ENCODE measurements at places on chromosomes 11 and 22.
A peak's percentile ranks its signal among the peaks of the same experiment; 100 is the strongest.

DNA sequence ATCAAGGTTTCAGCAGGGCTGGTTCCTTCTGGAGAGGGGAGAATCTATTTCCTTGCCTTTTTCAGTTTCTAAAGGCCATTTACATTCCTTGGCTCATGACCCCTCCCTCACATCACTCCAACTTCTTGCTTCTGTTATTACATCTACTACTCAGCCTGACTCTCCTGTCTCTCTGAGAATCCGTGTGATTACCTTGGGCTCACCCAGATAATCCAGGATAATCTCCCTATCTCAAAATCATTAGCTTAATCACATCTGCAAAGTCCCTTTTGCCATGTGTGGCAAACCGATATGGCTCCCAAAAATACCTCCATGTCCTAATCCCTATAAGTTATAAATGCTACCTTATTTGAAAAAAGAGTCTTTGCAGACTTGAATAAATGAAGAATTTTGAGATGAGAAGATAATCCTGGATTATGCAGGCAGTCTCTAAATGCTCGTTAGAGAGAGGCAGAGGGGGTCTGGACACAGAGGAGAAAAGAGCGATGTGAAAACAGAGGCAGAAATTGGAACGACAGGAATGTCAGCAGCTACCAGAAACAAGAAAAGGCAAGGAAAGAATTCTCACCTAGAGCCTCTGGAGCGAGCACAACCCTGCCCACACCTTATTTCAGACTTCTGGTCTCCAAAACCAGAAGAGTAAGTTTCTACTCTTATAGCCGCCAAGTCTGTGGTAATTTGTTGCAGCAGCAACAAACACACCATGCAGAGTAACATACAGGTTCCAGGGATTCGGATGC is 23.6 kb upstream of the ARHGAP32 start:
- DNase-seq: no peak

GRCh38 chr11:60367009-60367408 is 11.3 kb upstream of the MS4A7 start:
- DNase-seq: no peak

- no peak for DNase-seq
Observed at GRCh38 chr11:33622806-33623205, 77.8 kb downstream of the C11orf91 start.

- no peak for DNase-seq
Observed at GRCh38 chr11:111172321-111172862, 73.1 kb upstream of the POU2AF2 start.

DNA sequence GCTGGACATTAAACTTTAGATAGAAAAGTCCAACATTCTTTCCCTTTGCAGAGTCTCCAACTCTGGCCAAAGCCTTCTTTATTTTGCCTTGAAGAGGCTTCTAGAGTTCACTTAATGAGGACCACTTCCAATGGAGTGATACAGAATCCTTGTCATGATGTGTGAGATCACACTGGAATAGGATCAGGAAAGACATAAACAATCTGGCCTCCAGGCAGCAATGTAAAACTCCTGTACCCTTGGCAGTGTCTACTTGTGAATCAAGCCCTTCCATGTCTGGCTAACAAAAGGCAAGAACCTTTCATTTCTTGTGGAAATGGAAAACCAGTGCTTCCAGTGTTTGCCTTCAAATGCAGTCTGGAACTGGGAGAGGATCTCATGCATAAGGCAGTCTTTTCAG is 56.5 kb upstream of the FIBIN start:
- no peak for DNase-seq

DNA sequence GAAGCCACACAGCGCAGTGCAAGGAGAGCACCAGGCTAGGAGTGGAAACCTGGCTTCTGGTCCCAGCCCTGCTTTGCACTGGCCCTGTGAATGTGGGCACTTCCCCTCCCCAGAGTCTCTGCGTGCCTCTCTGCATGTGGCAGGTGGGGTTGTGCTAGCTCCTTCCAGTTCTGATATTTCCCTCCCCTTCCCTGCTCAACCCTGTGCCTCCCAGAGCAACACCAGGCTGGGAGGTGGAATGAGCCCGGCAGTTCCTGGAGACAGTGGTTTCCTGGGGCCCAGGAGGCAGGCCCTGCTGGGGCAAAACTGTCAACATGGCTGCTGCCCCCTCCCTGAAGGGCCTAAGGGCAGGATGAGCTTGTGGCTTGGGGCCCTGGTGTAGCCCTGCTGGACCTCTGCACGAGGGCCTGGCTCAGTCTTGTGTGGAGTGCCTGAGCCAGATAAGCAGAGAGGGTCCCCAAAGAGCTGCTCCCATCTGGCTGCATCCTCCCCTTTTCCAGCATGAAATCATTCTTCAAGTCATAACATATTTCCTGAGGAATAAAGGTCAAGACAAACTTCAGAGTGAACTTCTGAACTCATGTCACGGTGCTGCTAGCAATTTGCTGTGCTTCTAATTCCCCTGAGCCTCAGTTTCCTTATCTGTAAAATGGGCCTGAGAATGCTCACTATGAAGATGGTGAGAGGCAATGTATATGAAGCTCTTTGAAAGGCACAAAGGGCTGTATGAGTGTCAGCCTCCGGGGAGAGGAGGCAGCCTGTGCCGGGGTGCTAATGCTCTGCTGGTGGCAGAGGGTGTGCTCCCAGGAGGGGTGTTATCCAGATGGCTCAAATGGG is 116.0 kb downstream of the GRIK4 start:
- DNase-seq: no peak

GRCh38 chr11:23403210-23404185 is 543.2 kb upstream of the CCDC179 start:
- DNase-seq: no peak

GRCh38 chr11:131411636-131412035 is 41.2 kb downstream of the NTM start:
- no peak for DNase-seq

- no peak for DNase-seq
Observed at GRCh38 chr11:4066910-4067309, 27.7 kb upstream of the RRM1 start.

GRCh38 chr11:44946263-44946662 is 4.4 kb downstream of the TP53I11 start:
- no peak for DNase-seq

DNA sequence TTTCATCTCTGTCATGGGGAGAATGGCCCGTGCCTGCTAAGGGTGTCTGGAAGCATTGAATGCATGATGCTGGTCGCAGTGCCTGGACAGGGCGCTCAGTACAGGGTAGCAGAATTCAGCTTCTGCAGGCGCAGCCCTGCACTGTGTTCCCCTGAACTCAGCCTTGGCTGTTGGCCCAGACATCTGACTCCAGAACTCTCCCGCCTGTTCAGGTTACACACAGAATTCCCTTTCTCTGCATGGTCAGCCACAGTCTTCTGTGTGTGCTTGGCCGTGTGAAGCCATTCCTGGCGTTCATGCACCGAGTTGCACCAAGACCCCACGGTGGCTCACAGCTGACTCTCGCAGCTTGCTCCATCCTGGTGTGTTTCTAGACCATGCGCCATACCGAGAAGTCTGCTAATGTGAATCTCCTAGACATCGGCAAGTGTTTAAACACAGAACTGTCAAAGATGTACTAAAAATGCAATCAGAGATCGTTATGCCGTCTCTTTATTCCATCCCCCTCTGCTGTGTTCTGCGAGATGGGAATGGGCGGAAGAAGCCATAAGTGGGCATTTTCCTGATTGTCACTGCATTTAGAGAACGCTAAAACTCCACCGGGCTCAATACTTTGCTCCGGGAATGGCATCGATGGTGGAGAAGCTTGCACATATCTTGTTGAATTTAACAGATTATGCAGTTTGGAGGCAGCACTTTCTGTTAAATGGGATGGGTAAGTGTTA is 55.6 kb downstream of the MPPED1 start:
- no peak for DNase-seq

DNA sequence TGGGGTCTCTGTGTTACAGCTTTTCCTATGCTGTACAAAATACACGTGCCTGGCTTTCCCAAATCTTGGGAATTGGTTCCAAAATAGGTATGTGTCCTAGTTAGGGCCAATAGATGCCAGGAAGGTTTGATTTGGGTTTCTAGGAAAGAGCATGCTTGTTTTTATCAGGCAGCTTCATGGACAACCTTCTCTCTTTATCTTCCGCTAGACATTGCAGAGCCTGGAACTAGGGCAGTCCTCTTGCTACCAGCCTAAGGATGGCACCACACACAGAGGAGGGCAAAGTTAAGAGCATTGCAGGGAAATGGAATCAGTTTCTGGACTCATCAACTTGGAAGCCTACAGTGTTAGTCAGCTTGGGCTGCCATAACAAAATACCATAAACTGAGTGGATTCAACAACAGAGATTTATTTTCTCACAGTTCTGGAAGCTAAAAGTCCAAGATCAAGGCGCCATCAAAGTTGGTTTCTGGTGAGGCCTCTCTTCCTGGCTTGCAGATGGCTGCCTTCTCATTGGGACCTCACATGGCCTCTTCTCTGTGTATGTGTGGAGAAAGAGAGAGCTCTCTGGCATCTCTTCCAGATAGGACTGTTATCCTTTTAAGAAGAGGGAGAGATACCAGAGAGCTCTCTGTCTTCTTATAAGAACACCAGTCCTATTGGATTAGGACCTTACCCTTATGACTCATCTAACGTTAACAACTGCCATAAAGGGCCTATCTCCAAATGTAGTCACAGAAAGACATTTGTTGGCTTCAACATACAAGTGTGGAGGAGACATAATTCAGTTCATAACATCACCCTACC is 27.3 kb upstream of the CREB3L1 start:
- no peak for DNase-seq

- DNase-seq: no peak
Observed at GRCh38 chr11:111344032-111344431, 35.0 kb downstream of the POU2AF1 start.

DNA sequence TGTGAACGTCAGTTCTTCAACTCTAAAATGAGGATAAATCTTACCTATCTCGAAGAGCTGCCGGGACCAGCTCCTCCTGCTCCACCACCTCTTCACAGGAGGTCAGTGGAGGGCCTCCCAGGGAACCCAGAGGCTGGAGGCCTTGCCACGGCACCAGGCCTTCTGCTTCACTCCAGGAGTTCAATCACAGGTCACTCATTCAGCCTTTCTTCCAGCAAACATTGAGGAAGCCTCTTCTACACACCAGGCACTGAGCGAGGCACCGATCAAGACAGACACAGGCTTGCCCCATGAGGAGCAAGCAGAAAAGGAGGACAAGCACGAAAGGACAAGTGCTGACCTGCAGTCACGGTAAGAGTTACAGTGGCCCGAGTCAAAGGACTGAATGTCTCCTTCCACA is 64.8 kb upstream of the WNT11 start:
- no peak for DNase-seq

GRCh38 chr22:49896201-49896600 is 22.0 kb downstream of the ALG12 start:
- DNase-seq: no peak

- DNase-seq: no peak
Observed at GRCh38 chr11:36356201-36356600, 60.1 kb downstream of the PRR5L start.

GRCh38 chr11:92304271-92304670 is 79.7 kb downstream of the FAT3 start:
- no peak for DNase-seq

- DNase-seq: no peak
Observed at GRCh38 chr11:126874831-126875230, 125.7 kb downstream of the KIRREL3 start.

GRCh38 chr22:36819112-36819511 is 2.3 kb upstream of the PVALB start:
- DNase-seq: no peak

DNA sequence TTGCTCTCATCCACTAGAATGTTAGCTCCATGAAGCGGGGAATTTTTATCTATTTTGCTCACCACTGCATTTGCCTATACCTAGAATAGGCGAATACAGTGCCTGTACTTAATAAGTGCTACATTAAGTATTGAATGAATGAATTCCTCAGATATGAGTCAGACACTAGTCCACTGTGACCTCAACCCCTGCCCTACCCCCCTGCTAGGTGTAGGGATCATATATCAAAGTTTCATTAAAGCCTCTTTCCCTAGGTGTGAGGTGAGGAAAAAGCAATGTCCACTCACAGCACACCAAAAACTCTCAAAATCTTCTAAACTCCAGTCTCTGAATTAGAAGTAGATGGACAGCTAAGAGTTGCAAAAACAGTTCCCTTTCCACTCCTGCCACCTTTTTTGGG is 9.8 kb upstream of the PSMA1 start:
- no peak for DNase-seq

GRCh38 chr11:68872216-68873003 is 30.7 kb upstream of the CPT1A start:
- no peak for DNase-seq

- no peak for DNase-seq
Observed at GRCh38 chr11:14503023-14503422, 3.4 kb upstream of the COPB1 start.

GRCh38 chr11:73191151-73191550 is 26.9 kb upstream of the P2RY2 start:
- DNase-seq: no peak

DNA sequence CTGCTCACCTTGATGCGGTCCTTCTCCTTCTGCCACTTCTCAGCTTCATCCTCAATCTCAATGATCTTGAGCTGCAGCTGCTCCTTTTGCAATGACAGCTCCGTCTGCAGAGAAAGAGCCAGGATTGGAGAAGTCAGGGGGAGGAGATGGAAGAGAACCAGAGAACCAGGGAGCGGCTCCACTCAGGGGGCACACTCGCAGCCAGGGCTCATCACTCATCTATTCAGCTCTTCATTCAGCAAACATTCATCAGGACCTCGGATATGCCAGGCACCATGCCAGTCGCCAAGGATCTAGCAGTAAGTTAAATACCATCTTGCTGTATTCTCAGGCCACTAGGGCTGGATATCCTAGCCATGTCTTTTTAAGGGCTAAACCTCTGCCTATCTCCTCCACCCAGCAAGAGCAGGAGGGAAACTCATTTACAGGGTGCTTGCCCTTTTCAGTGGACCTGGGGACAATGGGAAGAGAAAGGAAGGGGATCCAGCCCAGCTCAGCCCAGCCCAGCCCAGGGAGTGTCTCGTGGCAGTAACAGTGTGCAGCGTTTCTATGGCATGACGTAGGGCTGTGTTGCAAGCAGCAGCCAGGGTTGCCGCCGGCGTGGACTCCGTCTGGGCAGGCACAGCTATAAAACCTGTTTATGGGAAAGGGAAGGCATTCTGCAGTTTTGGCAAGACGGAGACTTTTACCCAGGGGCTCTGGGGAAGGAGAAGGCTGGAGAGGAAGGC is 9.4 kb downstream of the TRIM29 start:
- no peak for DNase-seq

DNA sequence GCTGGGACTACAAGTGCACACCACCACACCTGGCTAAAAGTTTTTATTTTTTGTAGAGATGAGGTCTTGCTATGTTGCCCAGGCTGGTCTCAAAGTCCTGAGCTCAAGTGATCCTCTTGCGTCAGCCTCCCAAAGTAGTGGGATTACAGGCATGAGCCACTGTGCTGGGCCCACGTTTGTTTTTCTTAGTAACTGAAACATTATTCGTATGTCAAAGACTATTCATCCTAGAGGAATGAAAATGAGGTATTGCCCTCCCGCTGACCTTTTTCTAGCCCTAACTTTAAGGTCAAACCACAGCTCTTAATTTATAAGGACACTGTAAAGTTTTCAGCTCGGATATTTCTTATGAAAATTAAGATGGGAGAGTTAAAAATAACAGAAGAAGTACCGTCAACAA is 33.2 kb upstream of the PAX6 start:
- DNase-seq: no peak

- DNase-seq: no peak
Observed at GRCh38 chr11:94139416-94139815, 10.8 kb downstream of the PANX1 start.

GRCh38 chr11:3840870-3841425 is at the start of gene RHOG:
Gene RHOG (minus strand): TSS chr11:3840959. CDS start chr11:3828138, 12,821 bp downstream.
- peak; percentile 90 for DNase-seq
